ENCODE measurements at places on chromosomes 4 and X.

- DNase-seq: no peak
Observed at GRCh38 chr4:61485056-61485455, 284.9 kb downstream of the ADGRL3 start.

DNA sequence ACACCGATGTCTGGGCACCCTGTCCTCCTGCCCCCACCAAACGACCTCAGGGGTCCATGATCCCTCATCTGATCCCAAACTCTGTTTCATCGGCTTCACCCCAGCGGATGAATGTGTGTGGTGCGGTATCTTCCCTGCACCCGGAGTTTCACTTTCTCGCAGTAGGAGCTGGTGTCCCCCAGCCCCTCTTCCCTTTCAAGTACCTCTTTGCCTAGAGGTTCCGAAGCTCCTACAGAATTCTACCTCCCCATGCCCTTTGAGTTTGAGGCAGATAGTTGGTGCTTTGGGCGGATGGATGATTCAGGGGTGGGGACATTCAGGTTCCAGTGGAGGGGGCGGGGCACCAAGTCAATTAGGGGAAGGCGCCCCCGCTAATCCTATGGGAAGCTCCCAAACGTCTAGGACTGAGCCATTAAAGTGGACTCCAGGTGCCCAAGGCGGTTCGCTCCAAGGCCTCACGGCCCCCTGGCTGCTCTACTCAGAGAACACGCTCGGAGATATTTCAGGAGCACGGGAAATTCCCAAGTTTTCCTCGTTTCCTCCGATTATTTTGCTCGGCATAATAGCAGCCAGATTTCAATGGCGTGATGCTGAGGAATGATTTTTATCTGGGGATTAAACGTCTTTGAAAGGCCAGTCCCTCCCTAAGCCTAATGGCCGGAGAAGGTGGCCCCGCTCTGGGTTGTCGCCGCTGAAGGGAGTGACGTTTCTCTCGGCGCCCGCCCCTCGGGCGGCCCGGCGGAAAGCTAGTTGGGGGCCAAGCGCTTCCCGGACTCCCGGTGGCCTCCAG lies 1.3 kb downstream of the MSX1 start:
- DNase-seq: peak; percentile 61

DNA sequence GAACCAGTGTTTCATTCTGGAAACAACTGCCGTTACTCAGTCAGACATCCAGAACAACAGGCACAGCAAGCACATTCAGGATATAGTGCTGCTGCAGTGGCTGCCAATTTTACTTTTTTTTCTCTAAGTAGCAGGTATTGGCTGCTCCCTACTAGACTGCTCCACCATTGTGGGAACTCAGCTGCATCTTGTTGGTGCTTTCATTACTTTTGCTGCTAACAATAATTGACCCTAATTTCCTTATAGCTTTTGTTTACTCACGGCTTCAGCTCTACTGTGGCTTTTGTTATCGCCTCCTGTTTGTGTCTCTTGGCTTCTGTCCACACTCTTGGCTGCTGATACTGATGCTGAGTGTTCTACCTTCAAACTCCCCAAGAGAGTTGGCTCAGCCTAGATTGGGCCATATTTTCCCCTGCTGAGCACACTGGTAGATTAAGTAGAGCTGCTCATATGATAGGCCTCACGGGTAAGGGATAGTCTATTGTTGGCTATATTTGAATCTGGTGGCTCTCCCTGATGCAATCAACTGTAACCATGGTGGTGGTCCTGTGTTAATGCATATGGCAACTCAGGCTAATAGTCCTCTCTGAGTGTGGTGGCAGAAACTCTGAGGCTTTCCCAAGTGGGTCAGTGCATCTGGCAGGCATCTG lies 44.5 kb upstream of the IL2 start:
- no peak for DNase-seq

- peak; percentile 80 for DNase-seq
Observed at GRCh38 chr4:16516796-16517439, 290.6 kb upstream of the TAPT1 start.

- DNase-seq: no peak
Observed at GRCh38 chr4:43343298-43343697, 450.8 kb downstream of the GRXCR1 start.
